ENCODE measurements at places on chromosomes 2 and 18.
A peak's percentile ranks its signal among the peaks of the same experiment; 100 is the strongest.

DNA sequence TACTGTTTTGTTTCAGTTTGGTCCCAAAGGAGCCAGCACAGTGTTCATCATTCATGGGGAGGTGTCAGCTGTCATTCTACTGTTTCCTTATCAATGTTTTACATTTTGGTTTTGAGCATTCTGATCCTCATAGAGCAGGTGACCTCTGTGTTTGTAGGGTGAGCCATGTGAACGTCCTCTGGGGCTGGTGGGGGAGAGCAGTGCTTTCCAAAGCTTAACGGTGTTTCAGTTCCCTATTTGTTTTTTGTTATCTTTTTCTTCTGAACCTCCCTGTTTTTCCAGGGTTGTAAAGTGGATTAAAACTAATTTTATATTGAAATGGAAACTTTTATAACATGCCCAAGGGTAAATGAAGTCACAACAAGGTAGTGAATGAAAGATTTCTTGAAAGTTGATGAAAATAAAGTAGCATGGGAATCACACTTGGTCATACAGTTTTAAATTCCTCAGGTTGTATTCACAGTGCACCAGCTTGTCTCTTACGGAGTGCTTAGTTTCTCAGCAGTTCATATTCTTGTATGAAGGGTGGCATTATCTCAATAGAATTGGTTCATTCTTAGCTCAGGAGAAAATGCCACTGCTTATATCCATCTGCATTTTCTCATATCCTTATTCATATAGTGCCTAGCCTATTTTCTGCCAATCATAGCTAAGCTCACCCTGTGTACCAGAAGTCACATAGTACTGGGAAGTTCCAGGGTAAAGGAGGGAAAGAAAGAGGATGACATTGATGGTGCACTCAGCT lies 54.5 kb downstream of the MAP4K4 start:
- DNase-seq = no peak

GRCh38 chr2:99841749-99842148 lies 300.6 kb downstream of the AFF3 start:
- DNase-seq = peak; percentile 92

GRCh38 chr2:141630407-141630930 lies 500.3 kb downstream of the LRP1B start:
- no peak for DNase-seq

DNA sequence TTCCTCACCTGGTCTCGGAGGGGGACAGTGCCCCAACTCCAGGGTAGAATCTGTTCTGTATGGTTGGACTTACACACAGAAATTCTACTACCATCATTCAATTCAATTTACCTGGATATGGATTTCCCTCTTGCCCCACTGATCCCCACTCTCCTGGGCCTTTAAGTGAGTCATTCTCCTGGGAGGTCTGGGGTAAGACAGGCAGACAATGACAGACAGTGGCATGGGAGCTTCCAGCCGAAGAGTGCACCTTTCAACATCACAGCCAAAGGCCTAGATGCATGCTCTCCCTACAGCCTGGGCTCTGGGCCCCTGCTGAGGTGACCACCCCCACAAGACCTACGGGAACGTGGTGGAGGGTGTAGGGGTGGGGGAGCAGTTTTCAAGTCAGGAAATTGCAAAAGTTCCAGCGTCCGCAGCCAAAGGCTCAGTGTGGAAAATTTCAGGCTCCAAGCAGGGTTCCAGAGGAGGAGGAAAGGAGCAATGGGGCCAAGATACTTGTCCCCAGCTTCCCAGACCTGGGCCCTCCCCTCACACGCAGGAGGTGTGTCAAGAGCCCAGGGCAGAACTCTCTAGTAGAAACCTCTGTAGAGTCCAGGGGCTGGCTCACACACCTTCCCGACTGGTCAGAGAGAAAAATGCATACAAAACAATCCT lies 296.4 kb downstream of the CYP26B1 start:
- no peak for DNase-seq

GRCh38 chr2:229265727-229266126 lies 5.4 kb downstream of the PID1 start:
- no peak for DNase-seq

DNA sequence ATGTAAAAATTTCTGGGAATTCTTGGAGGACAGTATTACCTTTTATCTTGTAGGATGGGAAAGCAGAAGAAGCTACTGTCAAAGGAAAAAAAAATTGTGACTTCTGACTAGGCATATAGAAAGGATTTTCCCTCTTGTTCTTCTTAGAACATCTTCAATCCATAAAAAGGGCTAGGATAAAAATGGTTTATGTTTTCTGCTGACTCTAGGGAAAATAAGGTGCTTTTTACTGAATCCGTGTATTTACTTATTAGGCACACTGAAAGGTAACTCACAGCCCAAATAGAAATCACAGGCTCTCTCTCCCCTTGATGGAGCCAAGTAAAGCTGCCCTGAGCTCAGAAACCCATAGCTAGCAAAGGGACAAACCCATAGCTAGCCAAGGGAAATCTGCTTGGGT lies 74.6 kb downstream of the EPAS1 start:
- no peak for DNase-seq

- no peak for DNase-seq
Observed at GRCh38 chr2:129478902-129479517, 500.5 kb upstream of the RAB6C start.

- peak; percentile 10 for DNase-seq
Observed at GRCh38 chr2:108145557-108146326, 94.0 kb upstream of the SULT1C3 start.

DNA sequence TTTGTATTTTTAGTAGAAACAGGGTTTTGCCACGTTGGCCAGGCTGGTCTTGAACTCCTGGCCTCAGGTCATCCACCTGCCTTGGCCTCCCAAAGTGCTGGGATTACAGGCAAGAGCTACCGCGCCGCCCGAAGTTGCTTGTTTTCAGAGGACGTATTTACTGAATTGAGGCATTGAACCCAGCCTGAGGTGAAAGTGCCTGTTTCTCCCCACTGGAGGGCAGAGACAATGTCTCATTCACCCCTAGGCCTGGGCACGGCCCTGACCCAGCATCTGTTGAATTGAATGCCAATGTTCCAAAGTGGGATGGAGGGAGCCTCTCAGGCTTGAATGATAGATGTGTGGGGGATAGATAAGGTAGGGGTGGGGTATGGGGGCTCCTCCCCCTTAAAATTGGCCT lies 4.5 kb upstream of the TMBIM1 start:
- DNase-seq = no peak

DNA sequence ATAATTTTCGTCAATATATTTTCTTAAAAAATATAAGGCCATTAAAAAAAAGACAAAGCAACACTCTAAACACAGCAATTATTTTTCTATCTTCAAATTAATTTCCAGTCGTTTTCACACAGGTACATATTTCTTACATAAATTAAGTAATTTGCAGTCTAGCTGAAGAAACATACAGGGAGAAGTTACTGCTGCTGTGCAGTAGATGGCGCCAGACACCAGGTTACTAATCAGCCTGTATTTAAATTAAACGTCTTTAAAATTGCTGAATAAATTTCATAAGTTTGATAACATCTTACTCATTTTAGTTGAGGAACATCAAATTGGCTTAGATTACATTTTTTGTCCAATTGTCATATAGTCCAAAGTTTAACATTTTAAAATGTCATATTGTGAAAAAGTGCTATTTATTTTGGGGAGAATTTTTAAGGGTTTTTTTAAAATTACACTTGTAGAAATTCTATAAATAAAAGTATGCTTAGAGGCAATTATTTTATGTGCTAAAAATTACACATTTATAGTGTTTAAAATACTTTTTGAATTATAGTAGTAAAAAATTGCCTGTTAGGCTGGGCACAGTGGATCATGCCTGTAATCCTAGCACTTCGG lies 88.4 kb downstream of the PMAIP1 start:
- peak; percentile 74 for DNase-seq

DNA sequence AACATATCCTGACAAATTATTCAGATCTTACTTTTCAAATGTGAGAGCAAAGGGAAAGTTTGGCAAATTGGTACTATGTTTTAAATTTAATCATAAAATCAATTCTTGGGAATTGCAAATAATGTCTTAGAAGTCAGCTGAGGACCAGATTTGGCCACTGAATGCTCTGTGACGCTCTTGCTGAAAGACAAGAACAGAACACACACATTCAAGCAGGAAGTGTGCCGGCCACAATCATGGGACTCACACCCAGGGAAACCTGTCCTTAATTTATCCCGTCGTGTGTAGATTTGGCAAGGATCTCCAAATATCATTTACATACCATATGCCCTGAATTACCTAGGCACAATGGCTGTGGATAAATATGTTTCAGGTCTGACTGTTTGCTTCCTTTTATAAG lies 253.1 kb downstream of the TCF4 start:
- no peak for DNase-seq

- DNase-seq = no peak
Observed at GRCh38 chr18:79494936-79495335, 99.2 kb downstream of the NFATC1 start.

DNA sequence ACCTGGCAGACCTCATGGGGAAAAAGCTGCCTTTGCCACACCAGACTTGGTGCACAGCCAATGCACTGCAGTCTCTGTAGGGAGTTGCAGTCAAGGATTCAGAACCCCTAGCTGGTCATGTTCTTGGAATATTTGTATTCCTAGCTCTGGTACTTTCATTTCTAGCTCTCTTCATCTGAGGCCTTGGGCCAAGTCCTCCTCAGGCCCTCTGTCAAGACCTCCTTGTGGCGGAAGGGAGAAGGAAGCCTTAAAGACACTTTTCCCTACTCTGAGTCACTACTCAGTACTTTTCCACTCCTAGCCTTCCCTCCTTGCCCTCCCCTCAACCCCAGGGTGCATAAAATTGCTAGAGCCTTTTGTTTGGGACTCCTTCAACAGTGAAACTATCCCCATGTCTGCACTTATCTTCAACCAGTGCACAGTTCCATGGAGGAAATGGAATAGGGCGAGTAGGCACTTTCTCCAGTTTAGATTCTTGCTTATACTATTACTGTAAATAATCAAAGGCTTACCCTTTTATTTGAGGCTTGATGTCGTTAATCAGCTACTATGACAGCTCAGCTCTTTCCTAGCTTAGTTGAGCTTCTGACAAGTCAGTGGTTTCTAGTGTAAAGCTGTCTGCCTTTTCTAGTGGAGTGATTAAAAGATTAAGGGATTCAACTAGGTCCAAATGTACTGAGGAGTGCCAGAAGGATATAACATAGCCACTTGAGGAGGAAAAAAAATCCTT lies 15.8 kb downstream of the M1AP start:
- peak; percentile 23 for DNase-seq

GRCh38 chr2:113309655-113310387 lies 31.1 kb upstream of the PAX8 start:
- peak; percentile 20 for DNase-seq

- no peak for DNase-seq
Observed at GRCh38 chr2:120763931-120764330, 28.3 kb downstream of the GLI2 start.

DNA sequence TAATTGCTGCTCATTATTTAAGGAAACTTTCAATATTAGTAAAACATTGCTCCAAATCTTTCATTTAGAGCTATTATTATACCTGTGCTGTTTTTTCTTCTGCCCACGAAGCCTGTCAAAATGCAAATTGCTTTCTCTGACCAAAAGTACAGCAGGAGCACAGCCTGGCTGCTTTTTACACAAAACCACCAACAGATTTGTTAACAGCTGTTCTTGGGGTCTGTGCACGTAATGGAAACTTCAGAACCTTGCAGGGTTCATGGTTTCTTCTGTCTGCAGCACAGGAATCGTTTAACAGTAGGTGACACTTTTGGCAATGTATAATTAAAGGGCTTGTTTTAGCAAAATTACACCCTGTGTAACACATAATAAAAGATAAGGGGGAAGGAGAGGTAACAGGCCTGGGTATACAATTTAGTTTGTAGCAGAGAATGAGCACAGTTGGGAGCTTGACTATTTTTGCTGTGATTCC lies 447.3 kb downstream of the KCNJ3 start:
- no peak for DNase-seq
